Non-pigmented ciliary epithelial cell (primary cell): ENCODE measurements at places on chromosomes 5 and 9.

GRCh38 chr5:124264499-124264898 lies 481.9 kb downstream of the ZNF608 start:
- no peak for DNase-seq

- DNase-seq: no peak
Measured at GRCh38 chr9:121771851-121772599, 120.6 kb downstream of the DAB2IP start.

GRCh38 chr9:84699984-84700383 lies 30.5 kb downstream of the NTRK2 start:
- DNase-seq: no peak

- DNase-seq: no peak
Measured at GRCh38 chr5:113344973-113345940, 89.5 kb downstream of the TSSK1B start.

- DNase-seq: no peak
Measured at GRCh38 chr5:665541-665955, 27.6 kb downstream of the TPPP start.

- no peak for DNase-seq
Measured at GRCh38 chr5:118126159-118126558, 862.2 kb downstream of the DTWD2 start.

- no peak for DNase-seq
Measured at GRCh38 chr5:171840066-171840465, 54.4 kb downstream of the SMIM23 start.

DNA sequence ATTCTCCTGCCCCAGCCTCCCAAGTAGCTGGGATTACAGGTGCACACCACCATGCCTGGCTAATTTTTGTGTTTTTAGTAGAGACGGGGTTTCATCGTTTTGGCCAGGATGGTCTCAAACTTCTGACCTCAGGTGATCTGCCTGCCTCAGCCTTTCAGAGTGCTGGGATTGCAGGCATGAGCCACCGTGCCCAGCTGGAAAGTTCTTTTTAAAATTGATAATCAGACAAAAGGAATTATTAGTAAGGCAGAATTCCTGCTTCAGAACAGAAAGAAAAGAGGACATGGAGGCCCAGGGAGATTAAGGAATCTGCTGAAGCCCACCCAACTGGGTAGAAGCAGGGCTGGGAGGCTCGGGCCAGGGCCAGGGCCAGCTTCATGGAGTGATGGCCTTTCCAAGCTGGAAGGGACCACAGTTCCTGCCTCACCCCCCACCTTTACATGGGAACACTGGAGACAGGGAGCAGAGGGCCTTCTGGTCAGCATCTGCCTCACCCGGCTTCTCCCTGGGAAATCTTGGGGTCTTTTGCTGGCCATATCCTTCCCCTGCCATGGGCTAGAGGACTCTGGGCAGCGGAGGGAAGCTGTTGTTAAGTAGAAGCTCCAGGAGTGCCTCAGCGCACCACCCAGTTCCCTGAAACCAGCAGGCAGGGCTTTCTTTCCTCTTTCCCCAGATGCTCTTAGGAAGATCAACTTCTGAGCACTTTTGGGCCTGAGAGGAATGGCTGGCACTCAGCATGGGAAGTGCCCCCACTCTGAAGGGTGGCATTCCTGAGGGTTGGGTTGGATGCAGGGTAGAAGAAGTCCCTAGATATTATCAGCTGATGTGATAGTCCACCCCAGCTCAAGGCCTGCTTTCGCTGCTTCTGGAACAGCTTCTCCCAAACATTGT lies 70.1 kb downstream of the RGS3 start:
- no peak for DNase-seq

DNA sequence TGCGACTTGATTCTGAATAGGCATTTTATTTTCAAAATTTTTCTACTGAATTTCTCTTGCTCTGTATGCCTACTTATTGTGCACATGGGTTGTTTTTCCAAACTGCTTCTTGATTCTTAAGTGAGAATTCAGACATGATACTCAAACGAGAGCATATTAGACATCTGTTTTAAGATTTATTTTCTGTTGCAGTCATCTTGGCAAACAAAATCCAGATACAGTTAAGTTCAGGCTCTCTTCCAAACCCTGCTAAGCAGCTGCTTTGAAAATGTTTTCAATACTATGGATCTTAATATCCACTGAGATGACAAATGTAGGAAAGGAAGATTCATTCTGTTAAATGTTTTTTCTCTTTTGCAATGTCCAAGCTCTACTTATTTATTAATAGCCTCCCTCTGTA lies 4.5 kb downstream of the TMEM215 start:
- no peak for DNase-seq

GRCh38 chr9:89929315-89929672 lies 324.5 kb downstream of the GADD45G start:
- no peak for DNase-seq

DNA sequence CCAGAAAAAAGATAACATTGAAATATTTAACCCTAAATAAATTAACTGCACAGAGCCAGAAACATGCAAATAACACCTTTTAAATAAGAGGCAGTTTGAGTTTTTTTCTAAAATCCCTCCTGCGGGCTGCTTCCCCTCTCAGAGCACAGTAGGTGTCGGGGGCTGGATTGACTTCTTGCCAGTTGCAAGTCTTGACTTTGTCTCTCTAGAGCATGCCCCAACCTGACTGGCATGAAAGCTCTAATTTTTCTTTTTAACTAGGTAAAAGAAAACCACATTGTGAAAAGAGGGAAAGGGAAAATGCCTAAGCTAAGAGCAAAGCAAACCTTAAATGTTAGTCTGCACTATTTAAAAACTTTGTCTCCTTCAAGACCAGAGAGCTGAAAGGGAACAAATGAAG lies 46.4 kb upstream of the DNAH5 start:
- DNase-seq: no peak

DNA sequence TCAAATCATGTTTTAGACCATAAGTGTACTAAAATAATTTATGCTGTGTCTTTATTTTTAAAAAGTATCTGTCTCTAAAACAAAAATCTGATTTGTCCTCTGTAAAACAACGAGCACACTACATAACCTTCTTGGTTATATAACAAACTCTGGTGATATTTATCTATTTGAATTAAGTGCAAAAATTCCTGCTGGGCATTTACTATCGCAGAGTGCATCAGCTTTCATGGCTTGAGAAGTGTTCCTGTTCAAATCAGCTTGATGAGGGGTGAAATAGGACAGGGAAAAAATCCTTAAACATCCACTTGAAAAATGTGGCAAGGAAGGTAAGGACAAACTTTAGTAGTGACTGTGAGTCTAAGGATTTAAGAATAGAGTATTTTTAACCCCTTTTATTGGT lies 65.3 kb downstream of the PRR16 start:
- DNase-seq: no peak

- DNase-seq: no peak
Measured at GRCh38 chr5:67935908-67936566, 279.5 kb upstream of the PIK3R1 start.

GRCh38 chr5:82095536-82095935 lies 123.7 kb downstream of the ATG10 start:
- DNase-seq: no peak

GRCh38 chr9:98020476-98021145 lies 35.9 kb upstream of the NANS start:
- DNase-seq: no peak

DNA sequence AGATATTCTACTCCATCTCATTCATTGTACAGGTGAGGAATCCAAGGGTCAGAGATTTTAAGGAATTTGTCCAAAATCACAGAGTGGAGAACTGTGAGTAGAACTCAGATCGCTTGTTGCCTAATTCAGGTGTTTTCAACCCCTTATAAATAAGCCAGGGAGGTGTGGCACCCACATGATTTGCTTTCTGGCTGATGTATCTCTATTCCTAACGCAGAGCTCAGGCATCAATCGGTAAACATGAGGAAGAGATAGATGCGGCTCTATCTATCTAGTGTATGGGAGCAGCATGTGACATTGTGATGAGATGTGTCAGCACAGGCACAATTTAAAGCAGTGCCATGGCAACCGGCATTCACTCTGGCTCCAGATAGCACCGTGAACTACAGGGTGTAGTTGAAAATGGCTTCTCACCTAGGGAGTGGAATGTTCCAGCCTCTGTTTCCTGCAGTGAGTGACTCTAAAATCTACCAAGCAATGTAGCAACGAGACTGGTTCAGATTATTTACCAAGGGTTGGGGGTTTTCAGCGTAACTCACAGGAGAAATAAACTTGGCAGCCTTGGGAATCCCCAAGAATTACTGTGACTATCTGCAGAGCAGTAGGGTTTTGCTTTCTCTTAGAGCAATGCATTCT lies 53.4 kb upstream of the SUB1 start:
- no peak for DNase-seq

DNA sequence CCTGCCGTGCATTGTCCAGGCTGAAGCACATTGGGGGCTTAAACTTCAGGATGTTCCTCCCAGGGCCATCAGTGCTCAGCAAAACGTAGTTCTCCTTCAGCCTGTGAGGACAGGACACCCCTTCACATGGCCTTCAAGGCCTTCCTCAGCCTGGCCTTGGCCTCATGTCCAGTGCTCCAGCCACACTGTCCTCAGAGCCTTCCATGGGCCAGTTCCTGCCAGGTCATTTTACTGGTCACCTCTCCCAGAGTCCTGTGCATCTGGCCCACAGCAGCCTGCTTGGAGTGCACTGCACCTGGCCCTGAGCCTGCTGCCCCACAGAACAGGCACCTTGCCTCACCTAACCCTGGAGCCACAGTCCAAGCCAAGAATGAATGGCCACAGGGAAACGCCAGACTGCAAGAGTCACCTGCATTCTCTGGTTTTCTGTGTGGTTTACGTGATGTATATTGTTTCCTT lies 8.7 kb downstream of the HNRNPAB start:
- no peak for DNase-seq

DNA sequence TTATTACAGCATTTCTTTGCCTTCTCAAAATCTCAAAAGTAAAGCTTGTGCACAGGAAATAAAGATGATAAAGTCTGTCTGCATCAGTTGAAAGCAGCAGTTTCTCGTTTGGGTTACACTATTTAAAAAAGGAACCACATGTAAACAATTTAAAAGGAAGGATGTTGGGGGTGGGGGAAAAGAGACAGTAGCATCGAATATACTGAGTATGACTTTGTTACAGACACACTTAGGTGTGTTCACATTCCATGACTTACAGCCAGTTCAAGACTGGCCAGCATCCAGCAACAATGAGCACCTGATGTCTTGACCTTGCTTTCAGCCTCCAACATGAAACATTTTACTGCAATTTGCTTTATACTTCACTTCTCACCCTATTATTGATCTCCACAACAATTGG lies 8.7 kb downstream of the GAPT start:
- no peak for DNase-seq

DNA sequence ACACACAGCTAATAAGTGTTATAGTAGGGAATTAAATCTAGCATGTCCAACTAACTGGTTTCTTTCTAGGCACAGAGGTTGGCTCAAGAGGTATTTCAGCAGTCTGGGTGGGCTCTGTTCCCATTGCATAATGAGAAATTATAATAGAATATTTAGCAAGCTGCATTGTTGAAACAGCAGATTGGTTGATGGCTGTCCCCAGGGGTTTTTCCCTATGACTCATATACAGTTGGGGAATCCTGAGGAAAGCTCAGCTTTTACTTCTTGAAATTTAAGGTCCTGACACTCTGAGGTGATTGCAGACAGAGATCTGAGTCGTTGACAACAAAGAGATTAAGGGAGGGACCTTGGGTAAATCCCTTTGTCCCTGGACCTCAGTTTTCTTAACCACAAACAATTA lies 38.3 kb upstream of the TNFSF8 start:
- DNase-seq: no peak

DNA sequence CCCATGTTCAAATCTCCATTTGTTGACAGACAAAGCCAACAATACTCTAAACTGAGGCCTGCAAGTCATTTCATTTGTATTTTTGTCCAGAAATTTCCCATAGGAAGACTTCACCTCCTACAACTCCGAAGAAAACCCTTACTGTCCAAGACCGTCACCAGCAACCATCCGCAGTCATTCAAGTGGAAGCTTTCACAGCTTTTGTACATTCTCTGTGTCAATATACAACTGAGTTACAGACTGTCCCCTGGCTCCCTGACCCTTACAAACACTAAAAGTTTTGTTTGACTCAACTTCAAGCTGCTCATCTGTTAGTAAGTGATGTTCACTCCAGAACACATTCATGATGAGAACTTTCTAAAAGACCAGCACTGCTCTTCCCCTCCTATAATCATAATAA lies 210.1 kb downstream of the DEPDC1B start:
- no peak for DNase-seq

DNA sequence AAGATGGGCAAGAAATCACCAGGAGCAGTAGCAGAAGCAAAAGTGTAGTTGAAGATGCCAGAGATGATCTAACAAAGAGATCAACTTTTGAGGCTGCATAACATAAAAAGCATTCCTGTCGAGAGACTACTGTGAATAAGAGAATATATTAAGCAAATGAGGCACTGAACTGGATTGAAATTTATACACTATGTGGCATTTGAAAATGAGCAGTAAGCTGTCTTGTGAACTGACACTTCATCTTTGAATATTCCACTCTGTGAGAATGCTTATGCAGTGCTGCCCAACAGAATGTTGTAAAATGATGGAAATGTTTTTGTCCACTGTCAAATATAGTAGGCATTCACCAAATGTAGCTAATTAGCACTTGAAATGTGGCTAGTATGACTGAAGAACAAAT lies 18.9 kb upstream of the PRRC1 start:
- DNase-seq: no peak

GRCh38 chr9:134626069-134626423 lies 15.6 kb upstream of the COL5A1 start:
- no peak for DNase-seq

GRCh38 chr9:37927132-37927531 lies 23.2 kb upstream of the SLC25A51 start:
- no peak for DNase-seq

DNA sequence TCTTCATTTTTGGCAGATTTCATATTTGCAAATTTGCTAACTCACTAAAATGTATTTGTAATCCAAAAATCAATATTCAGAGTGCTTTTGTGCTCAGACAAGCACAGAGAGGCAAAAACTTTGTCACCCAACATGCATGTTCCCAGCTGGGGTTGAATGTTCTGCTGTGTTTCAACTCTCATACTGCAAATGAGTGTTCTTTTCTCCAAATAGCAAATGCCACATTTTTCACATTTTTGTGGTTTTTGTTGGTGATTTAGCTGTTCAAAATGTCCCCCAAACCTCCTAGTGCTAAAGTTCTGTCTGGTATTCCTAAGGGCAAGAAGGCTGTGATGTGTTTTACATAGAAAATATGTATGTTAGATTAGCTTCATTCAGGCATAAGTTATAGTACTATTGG lies 87.3 kb upstream of the PCSK5 start:
- peak; percentile 75 for DNase-seq

DNA sequence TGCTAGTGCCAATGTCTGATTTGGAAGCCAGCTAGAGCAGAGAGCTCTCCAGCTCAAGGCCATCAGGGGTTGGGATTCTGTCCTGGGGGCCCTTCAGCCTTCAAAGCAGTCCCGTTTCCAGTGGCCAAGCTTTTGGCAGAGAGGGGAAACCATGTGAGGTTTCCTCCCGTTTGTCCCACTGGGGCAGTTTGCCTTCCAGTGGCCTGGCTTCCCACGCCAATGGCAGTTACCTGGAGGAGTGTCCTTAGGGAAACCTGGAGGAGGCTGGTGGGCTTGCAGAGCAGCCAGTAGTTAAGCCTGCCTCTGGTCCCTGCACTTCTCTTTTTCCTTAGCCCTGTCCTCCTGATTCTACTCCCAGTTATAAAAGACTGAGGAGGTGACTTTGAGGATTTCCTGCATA lies 37.7 kb downstream of the FGD3 start:
- no peak for DNase-seq
